G401 (cell line): ENCODE measurements at places on chromosomes 6 and 20.

GRCh38 chr6:105432797-105433196 is 29.9 kb upstream of the PREP start:
- DNase-seq = no peak

- DNase-seq = no peak
Observed at GRCh38 chr20:47468290-47469050, 33.2 kb upstream of the NCOA3 start.

GRCh38 chr6:22596011-22596410 is 26.6 kb downstream of the HDGFL1 start:
- no peak for DNase-seq

- no peak for DNase-seq
Observed at GRCh38 chr6:36592221-36592655, 1.9 kb upstream of the SRSF3 start.

GRCh38 chr6:16216501-16217155 is 21.8 kb upstream of the GMPR start:
- no peak for DNase-seq

GRCh38 chr20:18016772-18017171 is 40.9 kb downstream of the OVOL2 start:
- no peak for DNase-seq

- DNase-seq = no peak
Observed at GRCh38 chr20:47544240-47544639, 42.6 kb downstream of the NCOA3 start.

DNA sequence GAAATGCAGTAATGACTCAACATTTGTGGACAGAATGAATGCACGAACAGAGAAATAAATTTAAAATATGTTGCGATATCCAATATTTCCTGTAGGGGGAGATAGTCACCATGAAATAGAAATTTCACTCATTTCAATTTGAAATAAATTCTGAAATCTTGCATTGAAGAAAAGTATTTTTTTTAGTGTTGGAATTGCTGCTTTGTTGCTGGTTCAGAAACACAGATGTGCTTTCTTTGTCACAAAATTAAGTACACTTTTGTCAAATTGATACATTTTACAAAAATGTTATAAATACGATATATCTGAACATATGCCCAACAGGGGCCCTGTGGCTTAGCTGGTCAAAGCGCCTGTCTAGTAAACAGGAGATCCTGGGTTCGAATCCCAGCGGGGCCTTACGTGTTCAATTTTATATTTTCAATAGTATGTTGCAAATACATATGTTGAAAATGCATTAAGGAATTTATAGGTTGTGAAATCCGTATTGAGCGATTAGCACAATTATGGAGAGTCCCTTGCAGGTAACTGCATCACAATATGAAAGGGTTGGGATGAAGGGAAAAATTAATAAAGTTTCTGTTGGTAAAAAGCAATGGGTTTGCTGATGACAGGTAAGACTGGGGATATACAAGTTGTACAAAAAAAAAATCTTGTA is 85.4 kb upstream of the PRSS16 start:
- DNase-seq = peak; percentile 59

DNA sequence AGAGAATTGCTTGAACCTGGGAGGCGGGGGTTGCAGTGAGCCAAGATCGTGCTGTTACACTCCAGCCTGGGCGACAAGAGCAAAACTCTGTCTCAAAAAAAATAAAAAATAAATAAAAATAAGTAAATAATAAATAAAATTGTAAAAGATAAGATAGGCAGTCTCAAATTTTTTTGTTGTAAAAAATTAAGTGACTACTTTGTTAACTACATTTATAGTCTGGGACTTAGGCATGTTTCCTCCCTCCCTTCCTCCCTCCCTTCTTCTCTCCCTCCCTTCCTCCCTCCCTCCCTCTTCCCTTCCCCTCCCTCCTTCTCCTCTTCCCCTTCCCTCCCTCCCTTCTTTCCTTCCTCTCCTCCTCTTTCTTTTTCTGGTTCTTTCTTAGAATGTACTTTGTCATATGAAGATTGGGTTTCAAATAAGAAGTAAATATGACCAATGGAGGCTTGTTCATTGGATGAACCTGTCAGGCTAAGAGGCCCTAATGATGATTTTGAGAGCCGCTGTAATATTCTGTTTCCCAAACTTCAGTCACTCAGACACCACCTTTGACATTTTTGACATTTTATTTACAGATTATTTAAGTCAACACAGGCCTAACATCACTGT is 24.2 kb downstream of the ZFP64 start:
- no peak for DNase-seq

- no peak for DNase-seq
Observed at GRCh38 chr6:167330750-167331149, 5.9 kb downstream of the TTLL2 start.

DNA sequence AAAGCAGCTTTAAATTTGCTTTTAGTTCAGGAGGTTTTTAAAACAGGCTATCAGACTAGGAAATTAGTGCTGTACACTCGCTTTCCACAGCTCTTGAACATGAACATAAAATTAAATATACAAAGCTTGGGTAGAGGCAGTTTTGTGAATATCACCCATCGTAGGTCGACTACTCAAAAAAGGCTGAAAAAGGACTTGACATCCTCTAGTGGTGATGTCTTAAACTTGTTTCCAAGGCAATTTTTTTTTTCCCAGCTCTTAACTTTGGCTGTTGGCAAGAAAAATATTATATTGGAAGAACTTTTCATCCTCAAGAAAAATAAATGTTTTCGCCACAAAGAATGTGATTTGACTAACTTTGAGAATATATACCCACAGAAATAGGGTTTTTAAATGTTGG is 2.9 kb downstream of the MAP7 start:
- peak; percentile 71 for DNase-seq

GRCh38 chr6:137102851-137103492 is 58.2 kb upstream of the IL20RA start:
- no peak for DNase-seq

- no peak for DNase-seq
Observed at GRCh38 chr6:1705183-1705582, 95.5 kb downstream of the FOXC1 start.

DNA sequence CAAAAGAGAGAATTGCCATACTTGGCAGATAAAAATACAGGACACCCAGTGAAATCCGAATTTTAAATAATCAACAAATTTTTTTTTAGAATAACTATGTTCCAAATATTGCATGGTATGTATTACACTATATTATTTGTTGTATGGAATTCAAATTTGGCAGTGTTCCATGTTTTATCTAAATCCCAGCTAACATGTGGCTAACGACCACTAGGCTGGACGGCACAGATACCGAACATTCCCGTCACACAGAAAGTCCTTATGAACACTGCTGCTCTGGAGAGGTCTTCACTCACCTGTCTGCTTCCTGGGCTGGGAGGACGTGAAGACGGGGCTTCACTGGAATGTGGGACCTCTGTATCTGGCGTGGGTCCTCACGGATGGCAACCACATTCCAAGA is 32.8 kb downstream of the SNX5 start:
- DNase-seq = no peak

GRCh38 chr6:39416026-39416425 is 93.5 kb upstream of the KCNK16 start:
- no peak for DNase-seq
